Central memory CD8-positive, alpha-beta T cell (primary cell): ENCODE measurements at places on chromosomes 11 and 22.

GRCh38 chr11:92451063-92451462, 226.4 kb downstream of the FAT3 start:
- no peak for DNase-seq

DNA sequence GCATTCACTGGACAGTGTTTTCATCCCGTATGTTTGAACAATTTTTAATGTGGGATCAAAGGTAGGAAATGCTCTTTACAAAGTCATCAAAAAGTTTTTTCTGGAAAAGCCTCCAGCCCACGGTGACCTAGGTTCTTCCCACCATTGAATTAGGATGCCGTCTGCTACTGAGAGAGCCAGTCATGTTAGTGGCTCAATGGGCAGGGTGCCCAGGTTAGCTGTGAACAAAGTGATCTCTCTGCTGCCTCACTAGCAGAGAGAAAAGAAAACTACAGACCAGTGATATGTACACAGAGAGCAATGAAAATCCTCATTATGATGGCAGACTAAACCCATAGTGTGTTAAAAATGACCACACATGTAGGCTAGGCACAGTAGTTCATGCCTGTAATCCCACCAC, 32.4 kb downstream of the KCNQ1 start:
- DNase-seq: no peak

DNA sequence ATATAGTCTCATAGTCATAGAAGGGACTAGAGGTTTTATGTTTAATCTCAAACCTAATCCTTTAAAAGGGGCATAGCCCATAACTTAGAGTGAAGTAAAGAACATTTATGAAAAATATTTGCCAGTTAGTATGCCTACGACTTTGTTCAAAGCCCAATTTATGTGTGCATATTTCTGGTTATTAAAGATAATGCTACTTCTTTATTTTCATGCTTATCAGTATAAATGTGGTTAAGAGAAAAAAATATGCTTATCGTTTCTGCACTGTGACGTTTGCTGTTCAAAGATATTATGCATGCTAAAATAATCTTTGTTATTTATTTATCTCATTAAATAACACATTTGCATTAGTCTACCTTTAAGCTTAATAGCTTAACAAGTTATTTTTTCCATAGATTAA, 343.9 kb downstream of the DYNC2H1 start:
- DNase-seq: no peak

DNA sequence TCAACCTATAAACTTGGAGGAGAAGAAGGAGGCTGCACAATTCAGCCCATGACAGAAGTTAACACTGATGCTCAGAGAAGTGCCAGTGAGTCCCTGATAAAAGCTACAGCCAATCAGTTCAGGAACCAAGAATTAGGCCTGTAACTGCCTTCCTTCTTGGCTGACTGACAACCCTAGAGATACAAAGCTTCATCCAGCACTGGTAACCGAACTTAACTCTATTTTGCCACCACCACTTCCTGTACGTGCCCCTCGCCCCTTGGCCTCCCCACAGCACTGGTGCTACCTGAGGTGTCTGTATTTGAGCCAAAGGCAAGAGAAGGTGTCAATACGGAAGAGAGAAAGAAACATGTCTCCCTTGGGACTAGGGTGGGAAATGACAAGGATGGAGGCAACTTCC, 40.1 kb upstream of the POU2AF1 start:
- DNase-seq: no peak

DNA sequence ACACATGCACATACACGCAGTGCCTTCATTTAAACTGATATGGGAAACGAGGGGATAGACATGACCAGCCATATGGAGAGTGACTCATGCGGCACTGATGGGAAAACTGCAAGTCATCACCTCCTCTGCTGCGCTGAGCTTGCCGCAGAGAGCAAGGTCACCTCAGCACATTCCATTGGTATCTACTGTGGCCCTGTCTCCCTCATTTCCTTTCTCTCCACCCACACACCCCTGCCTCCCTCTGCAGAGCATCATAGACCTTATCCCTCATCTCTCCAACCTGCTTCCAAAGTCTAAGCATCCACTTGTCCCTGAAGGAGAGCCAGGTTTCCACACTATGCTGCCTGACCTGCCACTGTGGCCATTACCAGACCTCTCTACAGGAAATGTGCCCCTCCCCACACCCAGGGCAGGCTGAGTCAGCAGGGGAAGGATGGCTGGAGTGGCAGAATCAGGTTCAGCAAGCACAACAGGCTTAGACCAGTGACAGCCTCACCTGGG, 116.9 kb upstream of the SNX19 start:
- DNase-seq: no peak

- DNase-seq: no peak
These were observed 216.0 kb upstream of the ISX start for GRCh38 chr22:34849965-34850364.

- DNase-seq: no peak
These were observed 494.6 kb upstream of the LRRC4C start for GRCh38 chr11:41954034-41954433.

GRCh38 chr22:46036558-46037408, 59.8 kb upstream of the WNT7B start:
- peak; percentile 44 for DNase-seq

DNA sequence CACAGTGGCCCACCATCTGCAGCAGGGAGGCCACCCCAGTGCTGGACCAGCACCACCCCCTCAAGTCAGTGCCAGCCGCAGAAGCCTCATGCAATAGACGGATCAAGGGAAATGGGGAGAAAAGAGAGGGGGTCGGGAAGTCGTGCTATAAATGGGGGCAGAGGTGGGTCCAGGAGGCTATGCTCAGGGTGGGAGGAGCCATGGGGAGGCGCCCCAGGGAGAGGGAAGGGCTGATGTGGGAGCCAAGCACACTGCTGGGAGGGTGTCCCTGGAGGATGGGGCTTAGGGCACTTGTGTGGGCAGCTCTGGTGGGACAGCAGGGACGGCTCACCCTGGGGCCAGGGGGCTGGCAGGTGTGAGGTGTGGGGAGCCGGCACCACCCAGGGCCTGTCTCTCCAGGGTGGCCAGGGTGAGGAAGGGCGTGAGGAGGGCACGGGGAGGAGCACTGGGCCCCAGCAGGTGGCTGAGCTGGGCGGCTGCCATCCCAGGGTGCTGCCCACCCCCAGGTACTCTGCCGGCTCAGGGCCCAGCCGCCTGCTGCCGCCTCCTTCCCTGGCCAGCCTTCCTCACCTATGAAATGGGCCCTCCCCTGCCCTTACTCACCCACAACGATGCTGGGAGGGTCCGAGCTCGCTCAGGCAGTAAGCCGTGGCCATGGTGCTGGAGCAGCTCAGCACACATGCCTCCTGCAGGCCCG, 18.0 kb downstream of the PHLDA2 start:
- no peak for DNase-seq

DNA sequence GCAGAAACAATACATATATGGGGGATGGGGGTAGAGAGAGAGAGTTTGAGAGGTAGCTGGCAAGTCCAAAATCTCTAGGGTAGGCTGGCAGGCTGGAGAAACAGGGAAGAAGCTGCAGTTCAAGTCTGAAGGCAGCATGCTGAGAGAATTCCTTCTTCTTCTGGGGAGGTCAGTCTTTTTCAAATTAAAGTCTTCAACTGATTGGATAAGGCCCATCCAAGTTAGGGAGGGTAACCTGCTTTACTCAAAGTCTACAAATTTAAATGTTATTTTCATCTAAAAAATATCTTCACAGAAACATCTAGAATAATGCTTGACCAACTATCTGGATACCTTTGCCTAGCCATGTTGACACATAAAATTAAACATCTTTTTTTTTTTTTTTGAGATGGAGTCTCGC, 2.9 kb upstream of the TREH start:
- DNase-seq: no peak

GRCh38 chr22:46998331-46998730, 235.9 kb downstream of the TBC1D22A start:
- DNase-seq: no peak

DNA sequence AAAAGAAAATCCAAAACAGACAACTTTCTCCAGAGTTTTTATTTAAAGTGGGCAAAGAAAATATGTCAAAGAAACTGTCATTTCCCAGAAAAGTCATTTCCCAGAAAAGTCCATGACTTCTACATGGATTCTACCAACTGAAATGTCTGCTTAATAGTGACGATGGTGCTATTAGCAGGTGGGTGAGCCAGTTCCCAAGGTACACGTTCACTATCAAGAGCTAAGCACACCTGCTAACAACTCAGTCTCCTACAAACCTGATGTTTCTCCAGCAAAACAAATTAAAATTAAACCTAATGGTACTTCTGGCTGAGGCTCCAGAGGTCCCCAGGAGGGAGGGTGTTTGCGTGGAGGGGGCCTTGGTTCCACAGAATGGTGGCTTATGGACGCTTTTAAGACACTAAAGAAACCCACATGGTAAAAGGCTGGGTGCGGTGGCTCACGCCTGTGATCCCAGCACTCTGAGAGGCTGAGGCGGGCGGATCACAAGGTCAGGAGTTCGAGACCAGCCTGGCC, 26.8 kb downstream of the POU2AF1 start:
- no peak for DNase-seq

DNA sequence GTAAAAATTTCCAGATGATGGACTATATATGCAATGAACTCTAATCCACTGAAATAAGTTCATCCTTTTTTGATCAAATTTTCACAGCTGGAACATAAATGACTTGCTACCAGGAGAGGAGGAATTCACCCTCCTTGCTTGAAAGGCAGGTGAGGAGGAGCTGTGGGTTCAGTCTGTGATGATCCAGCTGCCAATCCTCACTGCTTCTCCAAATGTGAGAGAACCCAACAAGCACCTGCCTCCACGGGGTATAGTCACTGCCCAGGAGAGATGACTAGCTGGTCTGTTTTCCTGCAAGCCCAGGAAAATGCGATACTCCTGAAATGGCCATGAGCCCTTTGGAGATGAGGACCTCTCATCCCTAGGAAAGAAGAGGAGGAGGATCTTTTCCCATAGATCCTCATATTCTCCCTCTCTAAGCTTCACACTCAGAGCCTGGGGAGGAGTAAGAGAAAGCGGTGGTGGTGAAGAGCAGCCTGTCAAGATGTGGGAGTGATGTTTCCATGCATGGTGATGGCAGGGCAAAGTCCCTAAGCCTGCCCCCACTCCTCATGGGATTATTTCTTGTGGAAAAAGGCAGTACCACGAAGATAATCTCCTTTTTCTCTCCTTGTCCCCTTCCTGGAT, 77.9 kb upstream of the USP47 start:
- DNase-seq: no peak

DNA sequence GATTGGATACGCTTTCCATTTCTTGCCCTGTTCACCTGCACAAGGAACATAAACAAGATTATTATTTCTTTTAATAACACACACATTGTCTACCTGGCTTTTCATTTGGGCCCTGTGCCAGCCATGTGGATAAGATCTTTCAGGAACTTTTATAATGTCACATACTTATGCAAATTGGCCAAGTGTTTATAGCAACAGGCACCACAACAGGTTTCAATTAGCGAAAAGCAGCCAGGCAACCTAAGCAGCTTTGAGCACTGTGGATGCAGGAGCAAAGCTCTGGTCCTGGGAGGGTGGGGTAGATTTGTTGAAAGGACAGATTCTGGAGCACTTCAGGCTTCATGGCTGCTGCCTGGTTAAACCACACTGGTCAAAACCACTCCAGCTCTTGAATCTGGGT, 217.4 kb downstream of the BARX2 start:
- DNase-seq: no peak

- no peak for DNase-seq
These were observed 2.1 kb downstream of the FXYD6 start for GRCh38 chr11:117874253-117874909.

DNA sequence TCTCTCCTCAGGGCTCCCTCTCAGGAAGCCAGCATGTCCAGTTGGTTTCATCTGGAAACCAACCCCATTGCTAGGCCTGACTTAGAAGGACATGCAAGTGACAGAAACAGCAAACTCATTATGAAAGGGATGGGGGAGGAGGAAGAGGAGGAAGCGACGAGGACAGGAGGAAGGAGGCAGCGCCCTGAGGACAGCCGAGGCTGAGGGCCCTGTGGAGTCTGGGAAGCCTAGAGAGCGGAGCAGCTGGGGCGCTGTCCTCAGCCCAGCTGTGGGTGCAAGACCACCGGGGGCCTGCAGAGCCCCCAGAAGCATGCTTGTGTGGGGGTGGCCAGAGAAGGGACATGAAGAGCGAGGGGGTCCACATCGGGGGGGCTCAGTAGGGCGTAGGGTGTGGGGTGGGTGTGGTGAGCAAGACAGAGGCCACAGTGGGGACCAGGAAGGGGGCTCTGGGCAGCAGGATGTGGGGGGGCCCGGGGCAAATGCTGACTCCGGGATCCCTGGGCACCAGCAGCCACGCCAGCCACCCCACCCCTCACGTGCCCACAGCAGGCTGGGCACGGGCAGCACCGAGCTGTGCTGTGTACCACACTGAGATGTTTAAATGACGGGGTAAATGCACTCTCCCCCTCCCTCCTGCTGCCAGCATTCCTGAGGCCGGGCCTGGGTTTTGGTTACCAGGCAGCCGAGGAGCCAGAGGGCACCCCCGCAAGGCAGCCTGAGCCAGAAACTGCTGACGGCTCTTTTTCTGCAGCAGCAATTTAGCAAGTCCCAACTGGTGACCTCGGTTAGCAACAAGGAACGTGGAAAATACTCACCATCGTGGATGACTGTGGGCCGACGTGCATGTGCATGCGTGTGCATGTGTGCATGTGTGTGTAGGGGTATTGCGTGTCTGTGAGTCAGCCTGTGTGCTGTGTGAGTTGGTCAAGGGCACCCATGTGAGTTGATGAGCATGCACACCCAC, 82.7 kb upstream of the LINC01488 start:
- no peak for DNase-seq

GRCh38 chr11:62881579-62882430, 1.1 kb downstream of the SLC3A2 start:
- peak; percentile 80 for DNase-seq

- no peak for DNase-seq
These were observed 53.9 kb upstream of the HEPHL1 start for GRCh38 chr11:93967258-93967657.

- no peak for DNase-seq
These were observed 350.4 kb upstream of the B3GAT1 start for GRCh38 chr11:134762248-134763029.

DNA sequence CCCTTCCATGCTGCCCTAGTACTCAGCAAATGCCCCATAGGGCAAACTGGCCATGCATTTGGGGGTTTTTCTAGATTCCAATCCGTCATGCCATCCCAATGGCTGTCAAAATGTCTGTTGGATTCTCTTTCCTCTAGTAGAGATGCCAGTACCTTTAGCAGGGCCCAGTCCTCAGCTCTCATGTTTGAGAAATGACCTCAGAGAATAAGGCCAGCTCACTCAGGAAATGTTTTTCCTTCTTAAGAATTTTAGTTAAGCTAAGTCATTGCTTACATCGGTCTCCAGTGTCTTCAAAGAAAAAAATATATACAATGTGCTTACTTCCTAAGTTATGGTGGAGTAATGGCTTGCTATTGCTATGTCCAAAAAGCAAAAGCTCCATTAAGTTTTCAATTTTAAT, 14.1 kb upstream of the ALKBH3 start:
- no peak for DNase-seq

DNA sequence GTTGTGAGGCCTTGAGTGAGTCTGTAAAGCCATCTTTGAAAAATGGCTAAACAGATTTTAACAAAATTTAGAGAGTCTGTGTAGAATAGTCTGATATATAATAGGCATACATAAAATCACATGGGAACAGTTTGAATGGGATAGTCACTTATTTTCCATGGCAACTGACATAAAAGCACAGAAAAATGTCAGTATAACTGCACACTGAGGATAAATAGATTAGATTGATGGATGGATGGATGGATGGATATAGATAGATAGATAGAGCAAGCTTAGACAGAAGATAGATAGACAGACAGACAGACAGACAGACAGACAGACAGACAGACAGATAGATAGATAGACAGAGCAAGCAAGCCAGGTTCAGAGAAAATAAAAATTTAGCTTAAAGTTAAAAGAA, 660.2 kb upstream of the API5 start:
- DNase-seq: no peak
